Central memory CD4-positive, alpha-beta T cell (primary cell): ENCODE measurements at places on chromosomes 2 and 18.

- no peak for DNase-seq
These were observed 22.3 kb downstream of the ADCYAP1 start for GRCh38 chr18:926946-927345.

GRCh38 chr2:152716805-152717227 is 445 bp downstream of the PRPF40A start:
- DNase-seq, result no peak

GRCh38 chr2:196113061-196113974 is 44.7 kb upstream of the DNAH7 start:
- no peak for DNase-seq

DNA sequence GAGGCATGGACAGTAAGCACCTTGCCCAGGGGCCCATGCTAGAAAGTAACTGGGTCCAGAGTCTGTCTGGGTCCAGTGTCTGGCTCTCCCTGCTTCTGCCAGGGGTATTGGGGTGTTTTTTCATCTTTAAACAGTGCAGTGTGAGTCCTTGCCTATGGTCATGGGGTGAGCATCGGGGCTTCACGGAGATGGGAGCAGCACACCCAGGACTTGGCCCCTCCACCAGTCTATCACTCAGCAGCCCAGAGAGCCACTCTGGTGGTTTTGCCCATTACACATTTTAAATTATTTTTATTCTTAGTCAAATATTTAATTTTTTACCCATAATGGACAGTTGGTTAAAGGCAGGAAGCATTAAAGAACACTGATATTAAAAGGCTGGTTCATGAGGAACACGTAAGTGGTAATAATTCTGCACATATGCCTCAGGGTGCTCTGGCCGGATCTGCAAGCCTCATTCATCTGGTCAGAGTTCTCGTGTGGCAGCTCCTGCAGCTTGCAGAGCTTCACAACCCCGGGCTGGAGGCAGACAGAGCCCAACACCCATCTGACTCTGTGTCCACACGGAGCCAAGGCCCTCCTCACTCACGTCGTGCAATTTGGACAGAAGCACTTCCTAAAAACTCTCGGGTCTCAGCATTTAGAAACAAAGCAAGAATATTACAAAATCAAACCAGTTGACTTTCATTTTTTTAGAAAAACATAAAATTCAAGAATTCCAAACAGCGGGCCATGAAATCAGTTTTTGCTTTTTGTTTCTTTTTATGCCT is 204.1 kb downstream of the CTIF start:
- DNase-seq, result no peak

DNA sequence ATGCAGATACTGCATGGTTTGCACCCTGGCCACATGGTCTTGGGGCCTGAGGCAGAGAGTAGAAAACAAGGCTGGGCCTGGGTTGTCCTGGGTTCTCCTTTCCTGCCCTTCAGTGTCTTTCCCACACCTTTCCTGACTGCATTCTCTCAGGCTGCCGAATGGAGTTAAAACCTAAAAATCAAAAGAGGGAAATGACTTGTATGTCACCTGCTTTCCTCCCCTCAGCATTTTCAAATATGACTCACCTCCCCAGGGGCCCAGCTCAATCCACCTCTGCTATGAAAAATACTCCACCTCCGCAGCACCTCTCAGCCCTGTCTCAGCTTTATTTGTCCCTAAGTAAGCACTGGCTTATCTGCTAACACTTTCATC is 457.8 kb upstream of the MEX3C start:
- DNase-seq, result no peak

DNA sequence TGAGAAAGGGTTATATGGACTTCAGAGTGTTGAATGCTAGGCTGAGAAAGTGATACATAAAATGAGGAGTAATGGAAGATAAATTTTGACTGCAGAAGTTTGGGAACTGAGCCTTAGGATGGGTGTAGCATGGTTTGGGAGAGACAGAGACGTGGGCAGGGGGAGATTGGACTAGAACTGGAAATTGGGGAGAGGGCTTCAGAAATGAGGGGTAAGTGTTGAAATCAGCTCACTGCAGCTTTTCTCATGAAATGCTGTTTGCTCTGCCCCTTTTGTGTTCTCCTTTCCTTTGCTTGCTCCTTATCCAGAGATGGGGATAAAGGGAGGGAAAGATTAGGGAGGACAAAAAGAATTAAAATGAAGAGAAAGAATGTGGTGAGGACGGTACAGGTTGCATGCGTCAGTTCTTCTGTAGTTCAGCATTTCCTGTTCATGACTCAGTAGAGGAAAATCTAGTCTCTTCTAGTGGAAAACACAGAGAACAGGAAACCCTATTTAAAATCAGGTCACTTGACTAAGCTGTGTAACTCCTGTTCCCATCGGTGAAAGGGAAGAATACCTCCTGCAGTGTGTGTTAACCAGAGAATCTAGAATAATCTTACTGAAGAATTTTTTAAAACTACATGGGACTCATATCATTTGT is 105.6 kb downstream of the CRIM1 start:
- no peak for DNase-seq

DNA sequence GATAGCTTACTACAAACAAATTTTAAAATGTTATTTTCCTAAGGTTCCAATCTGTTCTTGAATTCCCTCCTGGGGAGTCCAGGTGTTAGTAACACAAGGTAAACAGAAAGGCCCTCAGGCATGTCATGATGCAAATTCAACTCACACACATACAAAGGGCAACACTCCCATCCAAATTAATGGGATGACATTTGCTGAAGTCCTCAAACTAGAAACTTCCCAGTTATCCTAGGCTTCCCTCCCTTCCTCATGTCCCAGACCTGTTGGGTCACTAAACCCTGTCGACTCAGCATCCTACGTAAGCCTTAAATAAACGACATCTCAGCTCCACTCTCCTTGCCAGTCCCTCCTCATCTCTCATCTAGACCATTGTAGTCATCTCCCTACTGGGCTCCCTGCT is 85.1 kb downstream of the GREB1L start:
- DNase-seq, result no peak
